NCI-H1105 treated with DMSO at 0.1 percent for 48 hours (cell line): ENCODE measurements at places on chromosomes 7 and 10.

- no peak for DNase-seq
Measured at GRCh38 chr7:129405527-129405926, 28.7 kb upstream of the STRIP2 start.

DNA sequence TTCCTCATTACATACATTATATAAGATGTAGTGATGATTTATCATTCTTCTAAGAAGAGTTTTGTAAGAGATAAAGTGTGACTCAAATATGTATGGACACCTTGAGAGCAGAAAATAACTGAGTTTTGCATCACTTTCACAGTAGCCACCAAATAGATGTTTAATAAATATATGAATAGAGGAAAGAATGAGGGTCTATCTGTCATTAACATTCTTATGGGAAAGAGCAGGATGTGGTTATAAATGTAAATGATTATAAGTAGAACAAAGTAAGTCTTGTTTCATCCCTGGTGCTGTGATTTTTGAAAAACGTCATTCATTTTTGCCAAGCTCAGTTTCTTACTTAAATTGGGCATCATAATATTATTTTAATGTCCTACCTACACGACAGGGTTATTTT lies 15.0 kb upstream of the CRPPA start:
- DNase-seq: no peak

- DNase-seq: no peak
Measured at GRCh38 chr7:41967156-41967555, 264.3 kb upstream of the INHBA start.

DNA sequence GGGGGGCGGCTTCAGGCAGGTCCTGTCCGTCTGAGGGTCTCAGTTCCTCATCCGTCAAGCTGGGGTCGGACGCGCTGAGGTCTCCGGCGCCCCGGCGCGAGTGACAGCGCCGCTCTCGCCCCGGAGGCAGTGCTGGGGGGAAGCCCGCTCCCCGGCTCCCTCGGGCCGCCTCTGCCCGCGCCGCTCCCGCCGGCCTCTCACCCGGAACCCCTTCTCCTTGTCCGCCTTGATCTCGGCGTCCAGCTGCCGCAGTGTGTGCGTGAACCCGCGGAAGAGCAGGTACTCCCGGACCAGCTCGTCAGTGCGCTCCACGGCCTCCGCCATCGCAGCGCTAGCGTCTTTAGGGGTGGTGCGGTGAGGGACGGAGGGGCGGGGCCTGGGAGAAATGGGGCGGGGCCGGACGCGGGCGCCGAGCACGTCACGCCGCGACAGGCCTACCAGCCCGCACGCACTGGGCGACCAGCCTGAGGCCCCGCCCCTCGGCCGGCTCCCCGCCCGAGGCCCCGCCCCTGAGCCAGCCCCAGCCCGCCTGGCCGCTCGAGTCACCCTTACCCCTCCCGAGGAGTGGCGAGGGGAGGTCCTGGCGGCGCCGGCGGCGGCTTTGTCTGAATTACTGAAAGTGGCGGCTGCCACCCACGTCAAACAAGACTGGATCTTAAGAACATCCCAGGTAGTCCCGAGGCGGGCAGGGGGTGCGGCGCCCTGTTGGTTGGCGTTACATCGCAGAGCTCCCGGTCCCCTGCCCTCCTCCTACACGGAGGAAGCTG lies at the start of gene WDR91:
Gene WDR91 (minus strand): TSS at position 348 of the 767 bp plus-strand sequence. CDS start 24 bp downstream, at position 324.
- DNase-seq: peak; percentile 87

DNA sequence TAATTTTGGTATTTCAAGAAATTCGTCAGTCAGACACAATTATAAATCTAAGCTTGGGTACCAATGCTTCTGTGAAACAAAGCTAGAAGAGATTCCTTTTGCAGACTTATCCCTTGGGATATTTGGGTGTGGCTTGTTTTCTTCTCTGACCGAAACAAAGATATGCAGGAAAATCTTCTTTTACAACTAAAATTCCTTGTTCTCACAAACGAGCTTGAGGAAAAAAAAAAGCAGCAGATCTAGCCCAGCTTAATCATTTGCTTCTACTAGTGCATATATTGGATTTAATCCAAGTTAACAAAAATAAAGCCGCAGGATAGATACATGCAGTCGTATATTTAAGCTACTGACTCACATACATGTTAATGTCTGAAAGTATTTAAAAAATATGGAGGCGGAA lies 104.2 kb downstream of the PRTFDC1 start:
- no peak for DNase-seq

DNA sequence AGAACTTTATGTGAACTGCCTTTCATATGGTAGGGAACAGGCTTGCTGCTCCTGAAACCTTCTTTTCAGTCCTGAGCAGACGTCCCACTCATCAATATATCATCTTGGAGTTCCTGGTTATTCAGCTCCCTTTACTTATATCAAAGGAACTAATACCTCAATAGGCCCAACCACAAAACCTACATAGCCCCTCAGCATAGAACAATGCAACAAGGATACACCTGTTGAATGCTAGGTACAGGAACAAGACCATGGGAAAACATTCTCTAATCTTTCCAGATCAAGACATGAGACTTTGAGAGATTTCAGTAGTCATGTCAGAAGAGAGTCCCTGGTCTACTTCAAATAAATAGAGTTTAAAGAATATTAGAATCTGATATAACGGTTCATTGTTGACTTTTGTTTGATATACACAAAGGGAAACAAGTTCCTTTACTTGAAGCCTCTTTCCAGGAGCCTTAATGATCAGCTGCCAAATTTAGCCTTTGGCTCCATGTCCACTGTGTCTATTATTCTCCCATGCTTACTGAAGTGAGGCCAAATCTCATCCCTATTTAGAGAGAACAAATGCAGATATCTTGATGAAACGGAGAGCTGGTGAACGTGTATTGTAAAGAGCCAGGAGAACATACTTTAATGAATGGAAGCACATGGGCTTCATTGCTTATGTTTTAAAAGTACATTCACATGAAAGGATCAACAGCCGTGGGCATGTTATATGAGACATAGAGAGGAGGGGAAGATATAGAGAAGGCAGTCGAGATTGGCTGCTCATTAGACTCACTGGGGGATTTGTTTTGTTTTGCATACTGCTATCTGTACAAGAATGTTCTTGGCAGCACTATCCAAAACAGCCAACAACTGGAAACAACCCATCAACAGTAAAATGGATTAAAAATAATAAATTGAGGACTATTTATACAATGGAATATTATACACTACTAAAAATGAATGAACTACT lies 9.5 kb downstream of the RHOBTB1 start:
- DNase-seq: no peak

GRCh38 chr10:66931340-66931948 lies 5.6 kb downstream of the LRRTM3 start:
- DNase-seq: peak; percentile 14

DNA sequence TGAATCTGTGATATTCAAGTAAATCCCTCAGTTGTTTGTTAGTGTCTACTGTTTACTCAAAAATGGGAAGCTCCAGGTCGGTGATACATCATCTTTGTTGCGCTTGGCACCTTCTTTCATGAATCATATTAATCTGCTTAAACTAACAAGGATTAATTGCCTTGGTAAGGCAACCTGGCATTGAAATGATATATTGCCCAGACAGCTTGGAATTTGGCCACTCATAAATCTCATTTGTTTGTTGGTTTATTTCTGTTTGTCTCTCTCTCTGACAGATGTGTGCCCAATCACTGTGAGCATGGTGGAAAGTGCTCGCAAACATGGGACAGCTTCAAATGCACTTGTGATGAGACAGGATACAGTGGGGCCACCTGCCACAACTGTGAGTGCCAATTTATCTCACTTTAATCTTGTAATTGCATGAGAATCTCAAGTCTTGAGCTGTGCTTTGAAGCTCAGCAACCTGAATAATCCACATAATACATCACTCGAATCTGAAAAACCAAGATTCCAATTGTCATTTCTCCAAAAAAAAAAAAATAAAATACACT lies 1104.8 kb upstream of the C7orf33 start:
- DNase-seq: peak; percentile 87

- no peak for DNase-seq
Measured at GRCh38 chr7:24936121-24936824, 43.7 kb downstream of the OSBPL3 start.

DNA sequence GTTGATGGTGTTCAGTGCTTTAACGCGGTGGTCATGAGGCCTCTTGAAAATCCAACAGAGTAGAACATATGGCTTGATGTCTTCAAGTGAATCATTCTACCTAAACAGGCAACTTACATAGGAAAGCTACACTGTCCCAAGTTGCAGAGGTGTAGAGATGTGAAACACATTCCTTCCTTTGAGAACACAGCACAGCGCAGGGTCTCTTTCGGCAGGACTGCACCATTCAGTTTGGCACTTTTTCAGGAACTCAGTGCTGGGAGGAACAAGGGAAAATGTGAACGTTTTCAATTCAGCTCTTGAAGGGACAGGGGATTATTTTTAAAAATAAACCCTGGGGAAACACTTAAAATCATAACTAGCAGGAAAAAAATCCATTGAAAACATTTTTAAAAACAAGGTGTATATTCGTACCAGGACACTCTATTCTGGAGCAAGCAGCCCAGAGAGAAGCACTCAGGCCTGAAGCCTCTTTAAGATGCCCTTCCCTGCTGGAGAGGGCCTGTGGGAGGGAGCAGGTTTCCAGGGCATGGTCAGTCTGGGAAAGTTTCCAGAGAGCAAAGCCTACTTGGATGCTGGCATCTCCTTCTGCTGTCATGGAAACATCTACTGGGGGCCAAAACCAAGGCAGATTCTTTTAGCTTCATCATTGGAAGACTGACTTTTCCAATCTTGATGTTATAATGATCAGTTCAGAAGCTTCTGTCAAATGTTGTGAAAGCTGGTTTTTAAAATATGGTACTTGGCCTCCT lies 60.4 kb upstream of the NPVF start:
- no peak for DNase-seq

DNA sequence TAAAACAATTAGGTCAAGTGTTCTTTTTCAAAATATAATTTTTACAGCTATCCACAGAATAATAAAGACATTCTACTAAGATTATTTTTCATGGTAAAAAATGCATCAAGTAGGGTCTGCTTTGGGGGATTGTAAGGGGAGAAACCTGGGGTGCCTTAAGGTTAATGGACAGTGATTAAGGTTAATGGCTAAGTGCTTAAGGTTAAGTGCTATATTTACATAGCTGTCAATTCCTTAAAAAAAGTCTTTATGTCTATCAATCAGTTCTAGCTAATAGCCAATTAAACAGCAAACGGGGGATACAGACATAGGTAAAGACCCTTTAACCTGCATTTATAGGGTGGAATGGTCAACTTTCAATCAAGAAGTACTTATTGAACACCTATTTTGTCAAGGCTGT lies 284.5 kb upstream of the SEMA3A start:
- no peak for DNase-seq

GRCh38 chr10:117241541-117242462 lies 888 bp downstream of the SLC18A2 start:
- no peak for DNase-seq

DNA sequence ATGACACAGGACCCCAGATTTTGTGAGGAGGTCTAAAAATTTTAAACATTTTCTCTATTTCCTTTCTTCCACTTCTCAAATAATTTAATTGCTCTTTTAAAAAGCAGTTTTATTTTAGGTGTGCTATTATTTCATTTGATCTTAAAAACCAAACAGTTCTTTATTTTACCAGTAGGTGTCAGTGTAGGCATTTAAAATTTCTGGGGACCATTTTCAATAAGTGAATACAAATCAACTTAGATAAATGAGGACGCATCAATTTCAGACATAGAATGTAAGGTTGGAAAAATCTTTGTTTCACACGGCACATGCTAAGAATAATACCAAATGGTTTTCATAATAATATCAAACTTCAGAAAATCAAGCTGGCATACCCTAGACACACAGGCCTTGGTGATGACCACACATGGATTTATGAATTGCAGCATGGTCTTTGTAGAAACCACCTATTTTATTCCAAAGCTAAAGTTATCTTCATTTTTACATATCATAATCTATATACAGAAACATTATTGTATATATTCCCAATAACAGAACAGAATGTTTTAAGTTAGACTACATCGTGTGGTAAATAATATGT lies 127.6 kb upstream of the SLC26A5 start:
- DNase-seq: peak; percentile 64

DNA sequence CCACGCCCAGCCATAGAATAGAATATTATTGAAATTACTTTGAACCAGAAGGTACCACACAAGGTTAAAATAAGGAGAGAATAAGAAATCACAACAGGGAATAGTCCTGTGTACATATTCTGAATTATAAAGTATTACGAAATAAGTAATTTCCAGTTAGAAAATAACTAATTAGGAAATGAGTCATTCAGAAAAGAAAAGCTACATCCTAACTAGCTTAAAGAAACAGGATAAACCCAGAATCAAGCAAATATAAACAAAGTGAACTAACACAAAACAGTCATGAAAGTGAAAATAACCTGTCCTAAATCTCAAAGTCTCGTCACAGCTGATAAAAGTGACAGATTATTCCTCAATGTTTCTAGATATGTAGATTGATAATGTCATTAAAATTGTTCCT lies 74.8 kb upstream of the NEBL start:
- DNase-seq: no peak

GRCh38 chr7:130945411-130945811 lies 211.4 kb upstream of the KLF14 start:
- DNase-seq: no peak

DNA sequence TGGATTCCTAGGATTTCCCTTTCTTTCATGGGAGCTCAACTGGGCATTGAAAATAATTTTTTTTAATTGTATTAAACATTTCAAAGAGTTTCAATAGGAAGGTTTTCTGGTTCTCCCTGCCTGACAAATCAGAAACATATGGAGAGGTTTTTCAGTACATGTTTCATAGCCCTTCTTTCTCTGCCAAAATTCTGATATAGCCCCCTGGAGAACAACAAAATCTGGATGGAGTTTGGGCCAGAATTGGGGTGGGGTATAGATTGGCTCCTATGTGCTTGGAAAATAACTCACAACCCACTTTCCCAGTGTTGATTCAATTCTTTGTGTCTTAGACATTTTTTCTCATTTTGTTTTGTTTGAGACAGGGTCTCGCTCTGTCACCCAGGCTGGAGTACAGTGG lies 24.6 kb upstream of the EIF4H start:
- no peak for DNase-seq

GRCh38 chr7:77433901-77434300 lies 17.8 kb upstream of the GSAP start:
- DNase-seq: no peak

DNA sequence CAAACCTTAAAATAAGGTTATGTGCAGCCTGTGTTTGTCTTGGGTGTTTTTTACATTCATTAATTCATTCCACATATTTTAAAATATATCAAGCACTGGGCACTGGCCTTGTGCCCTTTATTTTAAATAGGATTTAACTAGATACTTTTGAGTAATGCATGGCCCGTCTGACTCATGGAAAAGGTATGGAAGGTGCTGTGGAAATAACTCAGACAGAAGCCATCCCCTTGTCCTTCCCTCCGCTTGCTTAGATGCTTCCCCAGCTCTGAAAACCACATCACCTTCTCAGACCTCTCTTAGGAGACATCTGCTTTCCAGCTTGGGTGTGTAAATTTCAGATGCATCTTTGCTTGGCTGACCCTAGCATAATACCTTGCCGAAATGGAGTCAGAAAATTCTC lies 30.5 kb downstream of the SLC18A2 start:
- no peak for DNase-seq

GRCh38 chr7:22860784-22861482 lies 38.3 kb upstream of the TOMM7 start:
- no peak for DNase-seq
